Bone marrow (tissue), 2 donors: ENCODE measurements at places on chromosomes 16 and 17.

- no peak for DNase-seq
Observed at GRCh38 chr16:17567455-17567854, 96.7 kb upstream of the XYLT1 start.

DNA sequence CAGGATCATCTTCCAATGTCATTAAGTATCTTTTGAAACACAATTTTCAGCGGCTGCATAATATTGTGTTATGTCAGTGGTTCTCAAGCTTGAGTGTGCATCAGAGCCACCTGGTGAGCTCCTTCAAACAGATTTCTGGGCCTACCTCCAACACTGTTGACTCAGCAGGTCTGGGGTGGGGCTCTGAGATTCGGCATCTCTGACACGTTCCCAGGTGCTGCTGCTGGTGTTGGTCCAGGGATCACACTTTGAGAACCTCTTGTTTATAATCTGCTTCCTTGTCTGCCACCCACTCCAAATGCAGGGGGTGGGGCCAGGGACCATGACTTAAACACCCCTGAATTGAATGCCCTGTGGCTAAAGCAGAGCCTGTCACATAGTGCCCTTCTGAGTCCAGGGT, 73.8 kb upstream of the HNF1B start:
- DNase-seq: no peak

DNA sequence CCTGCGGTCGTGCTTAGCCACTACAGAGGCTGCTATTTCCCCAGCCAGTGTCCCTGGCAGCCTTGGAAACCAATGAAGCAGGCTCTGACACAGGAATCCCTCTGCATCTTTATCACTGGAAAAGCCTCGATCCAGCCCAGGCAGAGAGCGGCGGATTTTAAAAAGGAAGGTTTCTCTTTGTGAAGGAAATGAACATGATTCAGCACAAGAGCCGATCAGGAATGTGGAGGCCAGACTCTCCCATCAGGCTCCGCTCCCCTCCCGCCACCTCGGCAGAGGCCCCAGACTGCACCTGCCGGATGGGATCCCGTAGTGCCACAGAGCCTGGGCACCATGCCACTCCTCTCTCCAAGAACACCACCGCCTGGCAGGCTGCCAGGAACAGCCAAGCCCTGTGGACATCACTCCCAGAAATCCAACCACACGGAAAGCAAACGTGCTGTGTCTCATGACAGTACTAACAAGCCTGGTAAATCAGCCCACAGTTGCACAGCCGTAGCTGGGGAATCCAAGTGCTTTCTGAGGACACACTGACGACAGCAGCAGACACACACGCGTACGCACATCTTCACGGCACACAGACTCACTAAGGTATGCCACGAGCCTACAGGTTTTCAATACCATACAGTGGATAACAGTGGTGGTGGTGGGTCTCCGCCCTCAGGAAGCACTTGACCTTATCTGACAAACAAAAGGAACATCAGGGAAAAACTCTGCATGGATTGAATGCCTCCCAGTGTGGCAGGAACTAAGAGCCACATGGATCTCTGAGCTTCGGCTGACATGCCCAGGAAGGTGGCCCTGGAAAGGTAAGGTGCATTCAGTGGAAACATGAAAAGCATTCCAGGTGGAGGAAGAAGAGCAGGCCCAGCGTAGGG, 5.4 kb downstream of the LRRC75A start:
- no peak for DNase-seq

- DNase-seq: no peak
Observed at GRCh38 chr17:78510141-78511075, 66.8 kb downstream of the DNAH17 start.

- DNase-seq: no peak
Observed at GRCh38 chr16:88599825-88600538, 29.8 kb downstream of the ZC3H18 start.

GRCh38 chr17:55442953-55443683, 21.5 kb upstream of the MMD start:
- no peak for DNase-seq

DNA sequence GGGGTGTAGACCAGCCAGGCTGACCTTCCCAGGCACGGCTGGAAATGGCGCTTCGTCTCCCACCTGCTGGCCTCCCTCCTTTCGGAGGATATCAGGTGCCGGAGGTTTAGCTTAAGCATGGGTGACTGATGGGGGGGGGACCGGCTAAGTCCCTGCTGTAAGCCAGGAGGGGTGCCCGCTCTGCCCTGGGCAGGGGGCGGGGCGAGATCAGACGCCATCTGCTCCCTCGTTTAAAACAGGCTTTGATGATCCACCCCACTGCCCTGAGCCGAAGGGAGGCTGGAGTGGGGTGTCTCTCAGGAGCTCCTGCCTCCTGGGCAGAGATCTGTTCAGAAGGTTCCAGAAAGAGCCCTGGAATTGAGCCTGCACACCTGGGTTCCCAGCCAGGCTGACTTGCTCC, 26.0 kb downstream of the C16orf74 start:
- DNase-seq: no peak

DNA sequence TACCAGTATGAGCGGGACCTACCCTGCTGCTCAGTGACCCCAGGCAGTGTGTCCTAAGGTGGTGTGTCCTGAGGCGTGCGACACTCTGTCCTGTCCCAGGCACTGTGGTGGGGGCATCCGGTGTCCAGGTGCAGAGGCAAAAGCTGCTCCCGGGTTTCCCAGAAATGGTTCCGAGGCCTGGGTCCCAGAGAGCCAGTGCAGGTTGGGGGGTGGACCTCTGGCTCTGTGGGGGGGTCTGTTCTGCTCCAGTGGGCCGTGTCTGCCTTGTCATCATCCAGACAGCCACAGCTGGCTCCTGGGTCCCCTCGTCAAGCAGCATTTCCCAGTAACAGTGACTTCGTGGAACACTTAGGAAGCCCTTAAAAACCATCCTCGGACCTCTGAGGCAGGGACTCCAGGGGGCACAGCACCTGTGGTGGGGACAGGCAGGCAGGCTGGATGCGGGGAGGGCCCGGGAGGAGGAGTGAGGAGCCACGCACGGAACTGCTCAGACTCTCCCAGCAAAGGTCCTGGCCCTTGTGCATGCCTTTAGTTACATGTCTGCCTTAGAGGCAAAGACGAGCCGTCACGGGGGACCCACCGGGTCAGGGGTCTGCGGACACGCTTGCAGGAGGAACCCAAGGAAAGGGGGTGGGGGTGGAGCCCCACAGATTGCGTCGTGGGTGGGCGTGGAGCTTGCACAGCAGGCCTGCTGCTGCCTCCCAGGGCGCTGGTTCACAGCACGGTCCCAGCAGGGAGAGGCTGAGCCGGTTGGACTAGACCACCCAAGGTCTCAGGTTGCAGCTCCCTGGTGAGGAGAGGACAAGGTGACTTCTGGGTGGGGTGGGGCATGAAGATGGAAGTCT, 5.6 kb downstream of the SLC16A3 start:
- no peak for DNase-seq

DNA sequence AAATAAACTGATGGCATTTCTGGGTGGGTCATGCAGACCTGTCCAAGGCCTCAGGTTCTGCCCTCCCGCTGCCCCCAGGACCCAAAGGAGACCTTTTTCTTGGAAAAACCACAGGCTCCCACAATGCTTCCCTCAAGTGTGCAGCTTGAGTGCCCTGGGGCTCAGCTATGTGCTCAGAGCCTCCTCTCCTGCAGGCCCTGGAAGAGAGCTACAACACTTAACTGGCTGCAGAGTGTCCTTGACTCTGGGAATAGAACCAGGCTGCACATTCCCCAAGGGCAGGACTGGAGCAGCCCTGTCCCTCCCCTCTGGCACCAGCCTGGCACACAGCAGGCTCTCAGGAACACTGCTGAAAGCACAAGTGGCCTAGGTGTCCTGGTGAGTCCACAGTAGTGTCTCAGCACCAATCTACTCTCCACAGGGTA, 4.8 kb upstream of the SREBF1 start:
- no peak for DNase-seq

GRCh38 chr16:64845071-64845470, 276.8 kb downstream of the CDH11 start:
- no peak for DNase-seq

DNA sequence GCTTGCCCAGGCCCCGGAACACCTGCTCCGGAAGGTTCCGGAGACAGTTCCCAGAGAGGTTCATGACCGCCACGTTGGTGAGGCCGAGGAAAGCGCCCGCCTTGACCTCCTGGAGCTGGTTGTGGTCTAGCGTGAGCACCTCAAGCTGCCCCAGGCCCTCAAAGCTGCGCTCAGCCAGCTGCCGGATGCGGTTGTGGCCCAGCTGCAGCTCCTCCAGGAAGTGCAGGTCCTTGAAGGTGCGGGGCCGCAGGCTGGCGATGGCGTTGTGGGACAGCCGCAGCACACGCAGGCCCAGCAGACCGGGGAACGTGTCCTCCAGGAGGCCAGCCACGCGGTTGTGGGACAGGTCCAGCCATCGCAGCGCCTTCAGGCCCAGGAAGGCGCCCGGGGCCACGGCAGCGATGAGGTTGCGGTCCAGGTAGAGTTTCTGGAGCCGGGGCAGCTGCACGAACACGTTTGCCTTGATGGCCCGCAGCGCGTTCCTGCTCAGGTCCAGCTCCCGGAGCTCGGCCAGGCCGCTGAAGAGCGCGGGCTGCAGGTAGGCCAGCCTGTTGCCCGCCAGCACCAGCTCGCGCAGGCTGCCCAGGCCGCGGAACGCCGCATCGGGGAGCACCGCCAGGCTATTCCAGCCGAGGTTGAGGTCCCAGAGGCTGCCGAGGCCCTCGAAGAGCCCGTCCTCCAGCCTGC, 2.1 kb downstream of the IGFALS start:
- no peak for DNase-seq

- no peak for DNase-seq
Observed at GRCh38 chr16:73262931-73263330, 215.0 kb upstream of the ZFHX3 start.

- no peak for DNase-seq
Observed at GRCh38 chr16:25916037-25916436, 224.3 kb downstream of the HS3ST4 start.

DNA sequence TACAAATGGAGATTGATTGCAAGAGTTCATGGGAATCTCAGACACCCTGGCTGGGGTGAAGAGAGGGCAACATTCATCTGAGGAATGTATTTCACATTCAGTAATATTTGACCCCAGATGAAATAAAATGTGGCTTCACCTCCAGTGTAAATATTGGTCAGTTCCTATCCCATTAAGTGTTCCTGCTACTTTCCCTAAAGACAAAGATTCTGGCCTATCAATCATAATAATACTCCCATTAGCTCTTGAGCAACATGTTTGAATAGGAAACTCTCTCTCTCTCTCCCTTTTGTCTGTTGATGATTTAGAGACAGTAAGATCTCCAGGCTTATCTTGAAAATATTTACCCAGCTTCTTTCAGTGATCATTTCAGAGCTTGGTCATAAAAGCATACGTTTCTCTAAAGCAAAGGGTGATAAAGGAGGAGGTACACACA, 70.1 kb downstream of the KCNJ2 start:
- no peak for DNase-seq

DNA sequence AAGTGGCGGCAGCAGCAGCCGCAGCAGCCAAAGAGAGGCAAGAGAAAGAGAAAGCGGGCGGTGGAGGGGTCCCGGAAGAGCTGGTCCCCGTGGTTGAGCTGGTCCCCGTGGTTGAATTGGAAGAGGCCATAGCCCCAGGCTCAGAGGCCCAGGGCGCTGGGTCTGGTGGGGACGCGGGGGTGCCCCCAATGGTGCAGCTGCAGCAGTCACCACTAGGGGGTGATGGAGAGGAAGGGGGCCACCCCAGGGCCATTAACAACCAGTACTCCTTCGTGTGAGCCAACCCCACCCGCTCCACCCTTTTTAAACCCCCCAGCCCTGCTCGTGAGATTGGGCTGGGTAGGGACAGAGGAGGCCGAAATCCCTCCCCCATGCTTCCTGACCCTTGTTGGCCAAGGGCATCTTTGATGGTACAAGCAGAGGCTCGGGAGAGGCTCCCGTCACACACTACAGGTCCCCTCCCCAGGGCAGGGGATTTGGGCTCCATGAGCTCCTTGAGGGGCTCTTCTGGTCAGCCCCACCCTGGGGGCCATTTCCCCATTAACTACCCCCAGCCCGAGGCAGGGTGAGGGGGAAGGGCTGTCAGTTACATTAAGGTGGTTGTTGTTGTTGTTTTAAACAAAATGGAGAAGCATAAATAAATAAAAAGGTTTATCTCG, 4.6 kb upstream of the ATP2A1 start:
- DNase-seq: peak; percentile 2

GRCh38 chr16:69407702-69408323, 16.6 kb upstream of the CYB5B start:
- DNase-seq: no peak

DNA sequence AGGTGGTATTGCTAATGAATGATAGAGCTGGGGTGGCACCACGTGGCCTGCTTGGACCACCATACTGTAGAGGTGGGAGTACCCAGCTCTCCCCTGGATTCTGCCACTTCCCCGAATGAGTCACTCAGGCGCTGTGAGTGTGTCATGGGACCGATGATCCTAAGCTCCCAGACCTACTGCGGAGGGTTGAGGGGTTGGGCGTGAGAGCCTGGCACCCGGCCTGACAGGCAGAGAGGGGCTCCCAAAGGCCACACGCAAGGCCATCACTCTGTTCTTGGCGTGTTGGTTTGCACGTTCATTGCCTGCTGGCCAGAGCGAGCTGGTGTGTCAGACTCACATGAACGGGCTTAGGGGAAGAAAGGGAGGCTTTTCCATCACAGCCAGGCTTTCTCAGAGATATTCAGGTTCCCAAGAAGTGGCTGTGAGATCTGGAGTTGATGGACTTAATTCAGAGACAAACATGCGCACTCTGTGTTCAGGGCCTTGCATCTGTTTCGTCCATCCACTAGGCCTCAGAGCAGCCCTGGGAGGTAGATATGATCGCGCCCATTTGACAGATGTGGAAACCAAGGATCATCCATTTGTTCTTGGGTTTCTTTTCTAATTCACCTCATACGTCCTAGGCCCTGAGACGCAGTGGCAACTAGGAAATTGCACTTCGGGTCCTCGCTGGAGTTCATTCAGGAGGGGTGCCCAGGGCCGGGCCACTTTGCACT, 41.4 kb downstream of the CMIP start:
- no peak for DNase-seq

GRCh38 chr16:23453338-23454052, 506 bp upstream of the COG7 start:
- DNase-seq: no peak

DNA sequence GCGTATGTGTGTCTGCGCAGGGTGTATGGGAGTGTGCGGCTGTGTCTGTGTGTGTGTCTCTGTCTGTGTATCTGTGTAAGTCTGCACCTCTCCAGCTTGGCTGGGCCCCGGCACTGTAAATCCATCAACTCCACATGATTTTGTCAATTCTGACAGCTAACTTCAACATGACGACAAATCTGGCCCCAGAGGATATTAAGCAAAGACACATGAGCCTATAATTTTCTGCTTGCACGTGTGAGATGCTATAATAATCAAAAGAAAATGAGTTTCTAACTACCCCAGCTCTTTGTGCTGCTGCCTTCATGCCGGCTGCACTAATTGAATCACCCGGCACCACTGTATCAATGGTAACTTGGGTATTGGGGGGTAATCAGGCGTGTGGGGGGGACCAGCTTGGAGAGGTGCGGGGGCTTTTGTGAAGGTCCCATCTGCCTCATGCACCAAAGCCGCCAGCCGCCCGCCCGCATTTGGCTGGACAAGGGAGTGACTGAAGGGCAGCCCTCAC, 57.6 kb upstream of the LHX1 start:
- DNase-seq: no peak

GRCh38 chr16:78462288-78463208, 363.1 kb downstream of the WWOX start:
- no peak for DNase-seq

- DNase-seq: no peak
Observed at GRCh38 chr16:30998852-30999761, 11.3 kb downstream of the STX1B start.
